ENCODE measurements at places on chromosomes 7 and 10. TPM values are rescaled to one million over a fixed set of nuclear protein-coding genes. Genes with fewer than 3 reads are reported as not detected.

DNA sequence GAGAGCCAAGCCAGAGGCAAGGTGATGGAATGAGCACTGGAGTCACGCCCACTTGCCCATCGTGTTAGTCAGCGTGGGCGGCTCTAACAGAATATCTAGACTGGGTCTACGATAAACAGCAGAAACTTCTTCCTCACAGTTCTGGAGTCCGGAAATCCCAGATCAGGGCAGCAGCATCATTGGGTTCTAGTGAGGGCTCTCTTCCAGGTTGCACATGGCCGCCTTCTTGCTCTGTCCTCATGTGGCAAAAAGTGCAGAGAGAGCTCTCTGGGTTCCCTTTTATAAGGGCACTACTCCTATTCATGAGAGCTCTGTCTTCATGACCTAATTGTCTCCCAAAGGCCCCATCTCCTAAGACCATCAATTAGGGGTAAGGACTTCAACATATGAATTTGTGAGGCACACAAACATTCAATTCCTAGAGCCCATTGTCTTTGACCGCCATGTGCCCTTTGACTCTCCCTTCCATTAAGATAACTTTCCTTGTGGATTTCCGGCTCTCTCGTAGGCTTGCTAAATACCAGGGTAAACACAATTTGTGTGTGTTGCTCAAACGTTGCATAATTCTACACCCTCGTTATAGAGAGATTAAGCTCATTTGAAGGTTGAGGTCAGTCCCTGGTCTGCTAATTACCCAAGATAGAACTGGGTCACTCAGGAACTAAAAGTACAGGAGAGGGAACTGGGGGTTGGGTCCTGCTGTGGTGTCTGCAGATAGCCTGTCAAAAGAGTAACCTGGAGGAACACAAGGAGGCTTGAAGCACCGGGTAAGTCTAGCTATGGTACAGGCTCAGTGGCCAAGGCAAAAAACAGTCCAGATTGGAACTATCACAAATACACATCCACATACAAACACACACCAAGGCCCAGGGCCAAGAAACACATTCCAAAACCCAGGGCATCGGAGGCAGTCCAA is 28.7 kb upstream of the USP6NL start:
- no peak for DNase-seq

DNA sequence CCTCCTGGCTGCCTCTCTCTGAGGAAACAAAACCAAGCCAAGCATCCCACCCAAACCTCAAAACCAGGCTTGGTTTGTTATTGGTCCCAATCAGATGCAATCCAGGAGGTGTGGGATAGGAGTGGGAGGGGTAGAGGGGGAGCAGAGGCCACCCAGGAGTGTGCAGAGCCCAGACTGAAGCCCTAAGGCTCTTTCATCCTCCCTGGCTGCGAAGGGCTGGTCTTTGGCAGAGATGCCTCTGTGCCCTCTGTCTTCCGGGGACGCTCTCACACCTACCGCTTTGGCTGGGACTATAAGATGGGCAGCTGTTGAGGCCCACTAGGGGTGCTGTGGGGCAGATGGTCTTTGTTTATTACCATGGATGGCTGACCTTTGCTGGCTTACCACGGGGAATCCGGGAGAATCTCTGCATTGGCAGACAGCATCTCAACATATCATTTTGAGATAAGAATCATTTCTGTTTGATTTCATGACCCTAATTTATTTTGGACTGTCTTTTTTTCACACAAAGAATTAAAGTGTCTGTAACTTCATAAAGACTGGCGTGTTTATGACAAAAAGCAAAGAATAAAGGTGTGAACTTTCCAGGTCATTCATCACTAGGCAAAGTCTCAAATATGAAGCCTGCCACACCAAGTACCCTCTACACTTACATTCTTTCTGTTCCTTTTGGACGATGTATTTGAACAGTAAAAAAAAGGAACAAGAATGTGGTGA is 6.5 kb upstream of the DENND2A start:
- peak; percentile 66 for DNase-seq

DNA sequence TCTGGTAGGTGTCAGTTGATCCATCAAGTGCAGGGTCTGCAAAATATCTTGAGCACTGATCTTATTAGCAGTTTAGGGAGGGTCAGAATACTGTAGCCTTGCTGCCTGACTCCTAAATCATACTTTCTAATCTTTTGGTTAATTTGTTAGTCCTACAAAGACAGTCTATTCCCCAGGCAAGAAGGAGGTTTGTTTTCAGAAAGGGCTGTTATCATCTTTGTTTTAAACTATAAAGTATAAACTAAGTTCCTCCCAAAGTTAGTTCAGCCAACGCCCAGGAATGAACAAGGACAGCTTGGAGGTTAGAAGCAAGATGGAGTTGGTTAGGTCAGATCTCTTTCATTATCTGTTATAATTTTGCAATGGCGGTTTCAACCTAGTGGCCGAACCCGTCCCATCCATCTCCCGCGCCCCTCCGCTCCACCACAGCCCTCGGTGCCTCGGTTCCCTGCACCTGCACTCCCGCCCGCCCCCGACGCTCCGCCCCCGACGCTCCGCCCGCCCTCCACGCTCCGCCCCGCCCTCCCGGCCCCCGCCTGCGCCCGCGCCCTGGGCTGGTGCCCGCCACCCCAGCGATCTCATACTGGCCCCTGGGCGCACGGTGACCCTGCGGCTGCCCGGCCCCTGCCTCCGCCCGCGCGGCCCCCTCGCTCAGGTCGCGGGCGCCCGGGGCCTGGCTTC is at the start of gene ADCK2:
TSS of gene ADCK2 (plus strand) at position 564 of the 681 bp plus-strand sequence. CDS start 386 bp downstream, outside the sequence.
- DNase-seq: no peak

GRCh38 chr10:129579228-129579627 is 112.2 kb downstream of the MGMT start:
- no peak for DNase-seq

The LARP4B gene
- 38.5 TPM for polyA plus RNA-seq

The AKR1C2 gene
- polyA plus RNA-seq: 48.9 TPM

All from spinal cord (tissue), 10 donors.